ENCODE measurements at places on chromosomes 11 and 22.

DNA sequence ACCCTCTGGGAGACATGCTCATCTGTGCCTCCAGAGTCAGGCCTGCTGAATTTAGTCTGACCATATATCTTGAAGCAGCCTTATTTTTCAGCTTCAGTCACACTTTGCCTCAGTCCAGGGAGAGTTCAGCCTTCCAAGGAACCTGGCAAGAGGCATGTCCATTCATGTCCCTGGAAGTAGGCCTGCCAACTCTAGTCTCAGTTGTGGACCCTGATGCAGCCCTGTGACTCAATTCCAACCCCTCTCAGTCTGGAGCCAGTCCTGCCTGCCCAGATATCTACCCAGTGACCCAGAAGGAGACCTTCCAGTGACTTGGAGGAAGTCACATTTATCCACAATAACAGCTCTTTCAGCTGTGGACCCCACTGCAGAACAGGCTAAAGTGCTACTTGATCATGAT, 566.6 kb downstream of the TMEM135 start:
- no peak for DNase-seq

DNA sequence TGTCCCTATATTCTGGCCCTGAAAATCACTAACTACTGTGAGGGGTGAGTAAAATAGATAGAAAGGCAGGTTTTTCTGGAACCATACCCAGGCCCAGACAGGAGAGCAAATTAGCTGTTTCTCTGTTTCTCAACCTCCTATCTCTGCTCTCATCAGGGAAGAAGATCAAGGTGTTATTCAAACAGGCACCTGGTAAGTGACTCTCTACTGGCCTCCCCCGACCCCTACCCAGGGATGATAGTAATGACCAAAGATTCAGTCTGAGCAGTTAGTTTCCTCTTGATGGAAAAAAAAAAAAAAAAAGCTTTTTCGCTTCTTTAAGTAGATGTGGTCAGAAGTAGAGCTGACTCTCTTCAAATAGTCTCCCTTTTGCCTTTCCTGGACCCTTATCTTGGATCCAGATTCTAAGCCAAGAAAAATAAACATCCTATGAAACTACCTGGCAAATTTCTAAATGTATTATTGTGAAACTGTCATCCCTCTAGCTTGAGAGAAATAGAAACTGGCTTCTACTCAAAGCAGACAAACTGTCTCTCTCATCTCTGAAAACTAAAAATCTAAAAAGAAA, 9.9 kb downstream of the LRRC4C start:
- DNase-seq: no peak

DNA sequence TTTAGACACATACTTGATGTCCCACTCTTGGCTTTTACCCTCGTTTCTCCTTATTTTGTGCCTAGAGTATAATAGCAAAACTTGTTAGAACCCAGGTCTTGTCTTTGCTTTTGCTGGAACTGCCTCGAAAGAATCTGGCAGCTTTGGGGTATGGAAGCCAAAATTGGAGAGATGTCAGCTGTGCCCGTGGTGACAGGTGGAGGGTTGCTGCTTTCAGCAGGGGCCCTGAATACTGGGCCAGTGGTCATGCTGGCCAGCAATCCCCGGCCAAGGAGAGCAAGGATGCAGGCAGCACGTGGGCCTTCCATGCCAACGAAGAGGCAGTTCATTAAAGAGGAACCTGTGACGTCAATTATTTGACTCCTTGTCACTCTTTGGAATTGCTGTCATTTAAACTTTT, 181.1 kb downstream of the HIPK3 start:
- DNase-seq: no peak

DNA sequence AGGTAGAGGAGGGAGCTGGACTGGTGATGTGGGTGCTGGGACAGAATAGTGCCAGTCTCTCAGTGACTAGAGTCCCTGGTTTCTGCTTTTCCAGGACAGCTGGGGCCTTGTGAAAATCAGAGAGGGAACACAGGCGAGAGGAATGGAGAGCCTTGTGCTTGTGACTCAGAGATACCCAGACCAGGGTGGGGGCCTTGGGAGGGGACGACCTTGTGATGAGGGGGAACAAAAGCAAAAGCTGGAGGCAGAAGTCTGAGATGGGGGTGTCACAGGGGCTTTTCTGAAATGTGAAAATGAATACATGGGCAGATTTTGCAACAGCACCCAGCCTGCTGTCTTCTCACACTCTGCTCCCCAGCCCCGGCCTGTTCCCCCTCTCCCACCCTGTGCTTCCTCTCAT, 3.4 kb upstream of the NR1H3 start:
- no peak for DNase-seq

DNA sequence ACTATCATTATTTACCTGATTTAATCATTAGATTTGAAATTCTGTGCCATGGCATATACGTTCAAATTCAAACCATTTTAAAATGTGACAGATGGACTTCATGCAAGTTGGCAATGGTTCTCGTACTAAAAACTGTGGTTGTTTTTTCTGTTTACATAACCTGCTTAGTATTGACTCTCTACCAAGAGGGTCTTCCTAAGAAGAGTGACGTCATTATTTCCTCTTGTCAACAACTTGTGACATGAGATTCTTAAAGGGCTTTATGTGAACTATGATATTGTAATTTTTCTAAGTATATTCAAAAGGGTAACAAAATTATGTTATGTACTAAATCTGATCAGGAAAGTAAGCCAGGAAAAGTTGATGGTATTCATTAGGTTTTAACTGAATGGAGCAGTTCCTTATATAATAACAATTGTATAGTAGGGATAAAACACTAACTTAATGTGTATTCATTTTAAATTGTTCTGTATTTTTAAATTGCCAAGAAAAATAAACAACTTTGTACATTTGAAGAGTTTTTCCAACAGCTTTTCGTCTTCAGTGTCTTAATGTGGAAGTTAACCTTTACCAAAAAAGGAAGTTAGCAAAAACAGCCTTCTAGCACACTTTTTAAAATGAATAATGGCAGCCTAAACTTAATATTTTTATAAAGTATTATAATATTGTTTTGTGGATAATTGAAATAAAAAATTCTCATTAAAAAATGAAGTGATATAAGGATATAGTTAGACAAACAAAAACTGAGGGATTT, 87.0 kb downstream of the GRK3 start:
- no peak for DNase-seq

Measured in neuronal stem cell (in vitro differentiated cells).